ENCODE measurements at places on chromosomes 16 and 17.

DNA sequence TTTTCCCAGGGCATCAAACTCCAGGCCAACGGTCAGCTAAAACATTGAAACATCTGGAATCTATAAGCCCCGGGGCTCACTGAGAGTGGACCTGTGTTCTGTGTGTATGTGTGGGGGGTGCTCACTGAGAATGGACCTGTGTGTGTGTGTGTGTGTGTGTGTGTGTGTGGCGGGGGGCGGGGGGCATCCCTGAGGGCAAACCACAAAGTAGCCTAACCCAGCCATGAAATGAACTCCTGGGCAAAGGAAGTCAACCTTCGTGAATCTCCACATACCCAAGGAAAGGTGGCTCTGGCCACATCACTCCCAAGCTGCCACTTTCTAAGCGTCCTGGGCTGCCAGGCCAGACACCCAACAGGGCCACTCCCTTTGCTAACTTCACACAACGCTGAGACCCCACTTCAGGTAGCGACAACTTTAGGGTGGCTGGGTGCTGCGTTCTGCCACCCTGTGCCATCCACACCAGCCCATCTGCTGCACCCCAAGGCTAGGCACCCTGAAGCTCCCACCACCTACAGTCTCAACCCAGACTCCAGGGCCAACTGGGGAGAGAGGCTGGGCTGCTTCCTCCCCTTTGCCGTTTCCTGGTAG lies 1.6 kb downstream of the MAFG start:
- no peak for DNase-seq

GRCh38 chr16:2704166-2704982 lies 15.7 kb downstream of the PRSS27 start:
- no peak for DNase-seq

- no peak for DNase-seq
Observed at GRCh38 chr17:44872131-44872768, 24.6 kb downstream of the HIGD1B start.

- no peak for DNase-seq
Observed at GRCh38 chr17:72504783-72505182, 384.0 kb downstream of the SOX9 start.

GRCh38 chr17:75090871-75091854 lies 3.4 kb downstream of the SLC16A5 start:
- DNase-seq = no peak

DNA sequence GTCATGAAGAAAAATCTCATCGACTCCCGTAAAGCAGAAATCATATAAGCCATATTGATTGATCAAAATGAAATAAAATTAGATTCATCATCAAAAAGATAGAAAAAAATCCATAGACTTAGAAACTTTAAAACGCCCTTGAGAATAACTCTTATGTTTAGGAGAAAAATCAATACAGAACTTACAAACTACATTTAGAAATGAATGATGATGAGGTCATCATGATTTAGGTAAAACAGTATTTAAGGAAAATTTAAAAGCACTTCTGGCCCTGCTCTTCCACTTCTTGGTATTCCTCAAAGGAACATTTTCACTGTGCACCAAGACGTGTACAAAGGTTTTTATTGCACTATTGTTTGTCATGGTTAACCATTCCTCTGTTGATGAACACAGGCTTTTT lies 173.4 kb upstream of the PSMD7 start:
- no peak for DNase-seq

DNA sequence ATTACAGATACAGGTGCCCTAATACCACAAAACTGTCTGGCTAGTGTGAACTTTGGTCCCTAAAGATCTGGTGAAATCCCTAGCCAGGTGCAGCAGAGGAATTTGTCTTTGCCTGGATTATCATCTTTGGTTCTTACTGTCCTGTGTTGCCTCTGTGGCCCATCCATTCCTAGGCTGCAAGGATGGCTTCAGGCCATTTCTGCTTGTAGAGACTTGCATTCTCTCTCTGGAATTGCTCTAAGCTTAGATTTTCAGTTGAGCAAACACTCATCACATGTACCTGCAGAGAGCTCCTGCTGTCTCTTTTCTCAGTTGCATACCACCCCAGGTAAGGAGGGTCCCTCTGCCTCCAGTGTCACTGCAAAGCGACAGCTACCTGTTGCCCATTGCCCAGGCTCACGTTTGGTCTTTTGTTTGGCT lies 114.9 kb downstream of the PRKCA start:
- DNase-seq = no peak

DNA sequence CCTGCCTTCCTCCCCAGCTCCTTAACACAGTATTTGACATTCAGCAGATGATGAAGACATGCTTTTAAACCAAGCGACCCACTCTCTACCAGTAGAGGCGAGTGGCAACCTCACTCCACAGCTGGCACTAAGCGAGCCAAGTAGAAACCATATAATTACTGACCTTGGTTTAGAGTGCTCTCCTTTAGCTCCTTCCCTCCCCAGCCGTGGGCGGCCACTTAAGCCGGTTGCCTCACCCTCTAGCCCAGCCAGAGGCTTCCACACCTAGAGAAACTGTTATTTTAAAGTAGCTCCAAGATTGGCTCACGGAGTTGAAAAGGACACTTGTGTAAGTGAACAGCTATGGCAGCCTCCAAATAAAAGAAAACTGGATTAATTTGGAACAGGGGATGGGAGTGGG lies 109.1 kb upstream of the CRHR1 start:
- DNase-seq = no peak

DNA sequence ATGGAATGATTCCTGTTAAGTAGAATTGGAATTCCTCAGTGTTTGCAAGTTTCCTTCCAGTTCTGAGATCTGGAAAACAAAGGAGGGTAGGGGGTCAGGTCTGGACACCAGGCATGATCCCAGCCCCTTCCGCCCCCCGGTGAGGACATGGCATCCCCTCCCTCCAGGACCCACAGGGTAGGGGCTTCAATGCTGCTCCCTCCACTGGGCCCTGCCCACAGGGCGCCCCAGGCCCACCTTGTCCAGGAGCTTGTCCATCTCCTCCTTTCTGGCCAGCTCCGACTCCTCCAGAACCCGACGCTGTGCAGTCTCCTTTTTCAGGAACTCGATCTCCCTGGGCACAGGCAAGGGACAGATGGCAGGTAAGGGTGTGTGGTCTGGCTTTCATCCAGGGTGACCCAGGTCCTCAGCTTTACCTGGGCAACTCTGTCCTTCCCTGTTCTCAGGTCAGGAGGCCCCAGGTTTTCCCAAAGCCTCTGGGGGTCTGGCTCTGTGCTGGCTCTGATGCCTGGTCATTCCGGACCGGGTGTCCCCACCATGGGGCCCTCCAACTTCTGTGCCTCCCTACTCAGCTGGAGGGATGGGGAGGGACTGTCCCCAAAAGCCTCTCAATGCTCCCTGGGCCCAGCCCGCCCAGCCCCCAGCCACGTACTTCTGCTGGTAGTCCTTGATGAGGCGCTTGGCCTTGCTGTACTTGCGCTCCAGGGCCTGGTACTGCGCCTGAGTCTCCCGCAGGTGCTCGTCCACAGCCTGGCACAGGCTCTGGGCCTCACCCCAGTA lies 5.5 kb upstream of the SAMD14 start:
- no peak for DNase-seq

Measured in BJ (cell line).